AG09319 (cell line): ENCODE measurements at places on chromosomes 5 and 9.

GRCh38 chr9:120394058-120394669, 185.8 kb downstream of the CDK5RAP2 start:
- DNase-seq = peak; percentile 86

DNA sequence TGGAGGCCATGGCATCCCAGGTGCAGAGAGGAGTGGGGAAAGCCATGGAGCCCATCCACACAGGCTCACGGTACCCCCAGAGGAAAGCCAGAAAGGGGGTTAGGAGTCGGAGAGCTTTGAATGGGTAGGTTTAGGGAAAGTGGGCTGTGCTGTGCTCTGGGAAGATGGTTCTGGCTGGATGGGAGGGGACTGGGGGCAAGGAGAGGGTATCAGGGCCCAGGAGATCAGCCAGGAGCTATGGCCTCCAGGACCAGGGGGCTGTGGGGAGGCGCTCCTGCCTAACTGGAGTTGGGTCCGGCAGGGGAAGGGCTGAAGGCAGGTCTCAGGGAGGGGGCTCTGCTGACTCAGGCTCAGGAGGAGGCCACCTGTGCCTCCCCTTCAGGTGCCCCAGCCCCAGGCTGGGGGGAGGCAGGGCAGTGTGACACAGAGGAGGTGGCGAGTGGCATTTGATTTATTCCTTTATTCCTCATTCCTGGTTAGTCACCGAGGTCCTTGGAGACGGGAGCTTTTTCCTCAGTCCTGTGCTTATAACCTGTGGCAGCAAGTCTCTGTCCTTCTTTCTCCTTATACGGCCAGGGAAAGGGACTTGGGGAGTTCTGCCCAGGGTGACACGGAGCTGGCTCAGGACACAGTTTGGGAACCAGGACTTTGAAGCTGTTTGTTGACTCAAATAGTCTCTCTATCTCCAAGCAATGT, 60.8 kb downstream of the TSTD2 start:
- DNase-seq = no peak

- no peak for DNase-seq
These were observed 108.6 kb downstream of the PHF2 start for GRCh38 chr9:93684806-93685543.

GRCh38 chr5:131589510-131590348, 45.3 kb downstream of the RAPGEF6 start:
- DNase-seq = peak; percentile 28

DNA sequence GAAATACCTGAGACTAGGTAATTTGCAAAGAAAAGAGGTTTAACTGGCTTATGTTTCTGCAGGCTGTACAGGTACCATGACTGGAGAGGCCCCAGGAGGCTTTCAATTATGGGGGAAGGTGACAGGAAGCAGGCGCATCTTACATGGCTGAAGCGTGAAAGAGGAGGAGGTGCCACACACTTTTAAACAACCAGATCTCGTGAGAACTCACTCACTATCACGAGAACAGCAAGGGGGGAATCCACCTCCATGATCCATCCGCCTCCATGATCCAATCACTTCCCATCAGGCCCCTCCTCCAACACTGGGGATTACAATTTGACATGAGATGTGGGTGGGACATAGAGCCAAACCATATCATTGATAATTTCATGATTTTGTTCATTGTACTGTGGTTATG, 2.5 kb upstream of the MED27 start:
- DNase-seq = no peak

DNA sequence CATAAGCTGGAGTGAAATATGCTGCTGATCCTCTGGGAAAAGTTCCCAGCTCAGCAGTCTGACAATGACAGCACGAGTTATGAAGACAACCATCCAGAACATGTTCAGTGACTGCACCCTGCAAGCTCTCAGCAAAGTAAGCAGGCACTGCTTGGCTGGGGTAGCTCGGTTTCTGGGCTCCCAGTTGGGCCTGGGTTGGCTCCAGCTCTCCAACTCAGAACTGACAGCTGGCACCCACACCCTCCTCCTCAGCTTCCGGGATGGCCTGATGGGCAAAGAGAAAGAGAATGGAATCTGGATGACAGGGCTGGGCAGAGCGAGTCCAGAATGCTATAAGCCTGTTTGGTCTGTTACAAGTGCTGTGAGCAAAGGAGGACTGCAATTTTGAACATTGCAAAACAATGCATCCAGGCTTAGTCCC, 185.0 kb downstream of the CSNK1G3 start:
- DNase-seq = no peak

DNA sequence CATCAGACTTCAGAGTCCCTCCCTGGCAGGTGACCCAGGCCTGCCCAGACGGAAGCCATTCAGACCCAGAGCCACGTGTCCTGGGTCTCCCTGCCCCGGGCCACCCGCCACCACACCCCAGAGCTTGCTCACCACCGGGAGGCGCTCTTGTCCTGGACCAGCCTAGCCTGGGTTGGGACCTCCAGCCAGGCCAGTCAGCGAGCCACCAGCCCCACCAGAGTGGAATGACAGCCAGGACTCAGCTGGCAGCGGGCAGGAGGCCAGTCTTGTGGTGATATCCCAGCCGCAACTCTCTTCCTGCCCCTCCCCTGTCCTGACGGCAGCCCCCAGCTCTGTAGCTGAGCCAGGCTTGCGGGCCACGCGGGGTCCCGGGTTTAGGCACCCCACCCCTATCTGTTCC, 1.7 kb upstream of the PTGDS start:
- no peak for DNase-seq

DNA sequence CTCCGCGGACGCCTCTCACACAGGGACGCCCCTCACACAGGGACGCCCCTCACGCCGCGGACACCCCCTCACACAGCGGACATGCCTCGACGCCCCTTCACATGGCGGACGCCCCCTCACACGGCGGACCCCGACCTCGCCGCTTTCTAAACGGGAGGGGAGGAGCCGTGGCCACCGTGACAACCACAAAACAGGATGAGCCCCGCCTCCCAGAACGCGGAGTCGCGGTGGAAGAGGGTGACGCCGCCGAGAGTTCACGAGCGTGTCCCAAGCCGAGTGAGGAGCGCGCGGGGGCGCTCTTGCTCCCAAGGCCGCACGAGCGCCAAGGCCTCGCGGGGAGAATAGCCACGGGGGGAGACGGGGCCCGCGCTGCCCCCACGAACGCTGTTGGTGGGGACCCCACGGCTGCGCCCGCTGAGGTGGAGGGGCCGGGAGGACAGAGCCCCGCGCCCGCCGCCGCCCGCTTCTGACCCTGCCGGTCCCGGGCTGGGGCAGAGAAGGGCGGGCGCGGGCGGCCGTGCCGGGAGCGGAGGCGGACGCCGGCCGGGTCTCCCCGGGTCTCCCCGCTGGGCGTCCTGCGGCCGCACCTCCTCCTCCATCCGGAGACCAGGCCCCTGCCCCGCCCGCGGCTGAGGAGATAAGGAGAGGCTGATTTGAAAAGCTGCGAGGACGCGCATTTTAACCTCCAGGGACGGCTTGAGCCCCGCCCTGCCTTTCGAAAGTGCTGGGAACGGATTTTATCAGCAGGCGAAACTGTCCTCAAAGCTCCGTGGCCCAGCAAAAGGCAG, 3.9 kb upstream of the NKD2 start:
- DNase-seq = no peak

GRCh38 chr5:109167586-109167985, 242.2 kb downstream of the PJA2 start:
- DNase-seq = no peak

DNA sequence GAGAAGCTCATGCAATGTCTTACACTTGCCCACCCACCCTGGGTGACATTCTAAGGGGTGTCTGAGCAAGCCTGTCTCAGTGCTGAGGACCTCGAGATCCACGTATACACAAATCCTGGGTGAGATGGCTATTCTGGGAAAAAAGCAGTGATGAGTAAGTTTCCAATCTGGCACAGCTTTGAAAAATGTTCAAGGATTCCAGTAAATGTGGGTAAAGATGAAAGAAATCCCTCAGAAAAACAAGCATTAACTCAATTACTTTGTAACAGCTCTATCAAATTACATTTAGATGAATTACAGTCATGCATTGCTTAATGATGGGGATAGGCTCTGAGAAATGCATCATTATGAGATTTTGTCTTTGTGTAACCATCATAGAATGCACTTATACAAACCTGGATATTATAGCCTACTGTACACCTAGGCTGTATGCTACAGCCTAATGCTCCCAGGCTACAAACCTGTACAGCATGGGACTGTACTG, 26.9 kb downstream of the GOLM1 start:
- DNase-seq = peak; percentile 11

GRCh38 chr5:72252574-72253155, 67.4 kb downstream of the MRPS27 start:
- DNase-seq = no peak

- DNase-seq = no peak
These were observed 15.8 kb downstream of the DAB2IP start for GRCh38 chr9:121667214-121667613.

DNA sequence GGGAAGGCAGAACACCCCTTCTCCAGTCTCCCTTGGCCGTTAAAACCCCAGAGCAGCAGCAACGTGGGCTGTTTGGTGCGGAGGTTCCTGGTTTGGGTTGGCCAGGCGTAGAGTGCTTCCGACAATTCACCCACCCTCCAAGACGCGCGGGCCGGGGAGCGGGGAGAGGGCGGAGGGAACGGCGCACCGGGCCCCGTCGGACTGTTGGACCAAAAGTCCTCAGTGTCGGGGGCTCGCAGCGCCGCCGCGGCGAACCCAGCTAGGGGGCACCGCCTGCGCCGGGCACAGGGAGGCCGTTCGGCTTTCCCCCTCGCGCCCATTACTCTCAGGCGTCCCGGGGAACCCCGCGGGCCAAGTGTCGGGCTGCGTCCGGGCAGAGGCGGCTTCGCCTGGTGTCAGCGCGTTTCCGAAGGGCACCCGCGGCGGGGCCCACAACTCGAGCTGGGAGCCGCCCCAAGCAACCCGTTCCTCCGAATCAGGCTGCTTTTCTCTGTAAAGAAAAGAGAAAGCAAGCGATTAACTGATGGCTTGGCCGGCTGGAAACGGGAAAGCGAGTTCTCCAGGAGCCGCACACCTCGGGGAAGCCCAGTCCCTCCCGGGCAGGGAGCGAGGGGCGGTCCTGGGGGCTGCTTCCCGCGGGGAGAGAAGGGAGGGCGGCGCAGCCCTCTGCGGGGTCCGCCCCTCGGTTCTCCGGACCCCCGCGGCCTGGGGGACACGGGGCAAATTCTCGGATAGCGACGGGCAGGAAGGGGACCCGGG, 145.5 kb downstream of the ERCC6L2 start:
- no peak for DNase-seq

- DNase-seq = no peak
These were observed 28.3 kb downstream of the OLFML2A start for GRCh38 chr9:124805186-124805585.

GRCh38 chr5:6676702-6677101, 36.5 kb upstream of the TENT4A start:
- no peak for DNase-seq

GRCh38 chr9:131635892-131636291, 90.6 kb downstream of the PRRT1B start:
- DNase-seq = no peak

- DNase-seq = no peak
These were observed 21.5 kb downstream of the XPA start for GRCh38 chr9:97675655-97676054.

DNA sequence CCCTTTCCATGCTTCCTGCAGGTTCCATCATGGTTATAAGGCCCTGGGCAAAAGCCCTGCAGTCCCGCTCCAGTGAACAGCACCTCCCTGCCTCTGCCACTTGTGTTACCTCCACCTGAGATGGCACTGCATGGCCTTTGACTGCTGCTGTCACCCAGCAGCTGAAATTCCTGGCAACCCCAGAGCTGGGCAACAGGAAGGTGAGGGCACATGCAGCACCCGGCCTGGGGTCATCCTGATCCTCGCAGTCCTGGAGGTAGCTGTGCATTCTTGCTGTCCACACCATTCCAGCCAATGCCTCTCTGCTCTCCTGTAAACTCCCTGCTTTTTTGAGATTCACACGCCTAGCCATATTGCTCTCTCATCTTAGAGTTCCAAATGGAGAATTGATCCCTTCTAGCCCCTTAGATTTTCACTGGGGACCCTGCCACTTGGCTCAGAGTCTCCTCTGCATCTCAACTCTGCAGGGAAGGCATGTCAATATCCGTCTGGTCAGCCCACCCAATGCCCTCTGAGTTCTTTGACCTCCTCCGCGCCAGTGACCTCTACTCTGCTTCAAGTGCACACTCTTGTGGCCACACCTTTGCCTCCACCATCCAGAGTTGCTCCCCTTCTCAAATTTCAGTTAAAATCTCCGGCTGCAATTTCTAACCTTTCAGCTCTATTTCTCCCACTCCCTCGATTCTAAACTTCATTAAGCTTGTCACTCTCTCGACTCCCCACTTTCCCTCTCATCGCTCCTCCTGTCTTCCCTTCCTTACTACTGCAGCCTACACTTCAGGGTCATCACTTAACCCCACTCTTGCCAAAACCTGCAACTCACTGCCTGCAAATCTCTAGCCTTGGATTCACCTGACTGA, 93.4 kb downstream of the ANKH start:
- no peak for DNase-seq

- no peak for DNase-seq
These were observed 124.8 kb downstream of the RANBP17 start for GRCh38 chr5:170986598-170986997.

GRCh38 chr5:168939887-168940544, 360.8 kb upstream of the PANK3 start:
- no peak for DNase-seq

- no peak for DNase-seq
These were observed 56.3 kb downstream of the GPR21 start for GRCh38 chr9:123089790-123090189.

GRCh38 chr9:79213417-79214125, 358.2 kb upstream of the TLE4 start:
- DNase-seq = no peak

DNA sequence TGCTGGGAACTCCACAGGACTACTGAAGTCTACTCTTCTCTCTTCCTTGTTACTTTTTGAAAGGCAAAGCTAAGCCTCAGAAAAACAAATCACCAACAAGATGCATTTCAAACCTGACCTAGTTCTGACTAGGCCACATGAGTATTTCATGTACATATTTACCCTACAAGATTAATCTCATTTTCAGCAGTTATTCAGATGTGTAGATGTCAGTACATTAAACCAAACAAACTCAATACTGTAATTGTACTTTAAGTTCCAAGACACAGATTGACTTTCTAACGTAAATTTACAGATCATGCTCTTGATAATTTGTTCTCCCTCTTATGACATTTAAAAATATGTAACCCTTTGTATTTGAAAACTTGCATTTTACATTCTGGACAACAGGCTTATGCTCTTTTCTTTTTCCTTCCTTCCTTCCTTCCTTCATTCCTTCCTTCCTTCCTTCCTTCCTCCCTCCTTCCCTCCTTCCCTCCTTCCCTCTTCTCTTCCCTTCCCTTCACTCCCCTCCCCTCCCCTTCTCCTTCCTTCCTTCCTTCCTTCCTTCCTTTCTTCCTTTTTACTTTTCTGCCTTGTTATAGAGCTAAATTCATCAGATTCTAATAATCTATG, 1653.4 kb downstream of the EFNA5 start:
- DNase-seq = no peak

DNA sequence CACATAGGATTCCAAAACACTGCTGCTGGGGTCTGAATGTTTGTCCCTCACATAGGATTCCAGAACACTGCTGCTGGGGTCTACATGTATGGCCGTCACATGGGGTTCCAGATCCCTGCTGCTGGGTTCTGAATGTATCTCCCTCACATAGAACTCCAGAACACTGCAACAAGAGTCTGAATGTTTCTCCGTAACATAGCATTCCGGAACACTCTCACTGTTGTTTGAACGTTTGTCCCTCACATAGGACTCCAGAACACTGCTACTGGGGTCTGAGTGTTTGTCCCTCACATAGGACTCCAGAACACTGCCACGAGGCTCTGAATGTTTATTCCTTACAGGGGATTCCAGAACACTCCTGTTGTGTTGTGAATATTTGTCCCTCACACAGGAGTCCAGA, 216.8 kb downstream of the FOXD4L6 start:
- DNase-seq = no peak

GRCh38 chr5:172437445-172438318, 16.6 kb downstream of the SH3PXD2B start:
- no peak for DNase-seq
